ENCODE measurements at places on chromosomes 1 and 21.

- DNase-seq: no peak
These were observed 73.9 kb downstream of the RAB3GAP2 start for GRCh38 chr1:220198186-220199005.

DNA sequence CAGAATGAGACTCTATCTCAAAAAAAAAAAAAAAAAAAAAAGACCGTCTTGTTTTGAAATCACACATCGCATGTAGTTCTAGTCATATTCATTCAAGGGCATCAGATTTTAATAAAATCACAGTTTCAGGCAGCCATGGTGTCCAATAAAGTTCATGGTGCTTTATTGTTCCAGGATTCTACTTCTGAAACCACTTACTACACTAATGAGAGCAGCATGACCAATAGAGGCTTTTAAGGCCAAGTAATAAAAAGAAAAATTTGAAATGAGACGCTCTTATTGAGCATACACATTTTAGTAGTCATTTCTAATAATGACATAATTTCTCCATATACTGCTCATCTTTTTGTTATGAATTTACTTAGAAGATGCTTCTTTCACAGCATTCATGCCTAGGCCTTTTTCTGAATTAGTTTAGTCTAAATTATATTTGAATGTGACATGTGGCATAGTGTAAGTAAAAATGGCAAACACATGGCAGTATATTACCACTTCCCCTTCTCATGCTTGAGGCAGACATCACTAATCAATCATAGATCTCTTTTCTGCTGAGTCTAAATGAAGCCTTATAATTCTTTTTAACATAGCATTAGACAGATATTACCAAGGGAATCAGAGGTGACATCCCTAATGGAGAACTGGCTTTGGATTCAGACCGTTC lies 18.5 kb downstream of the NTMT2 start:
- no peak for DNase-seq

- no peak for DNase-seq
These were observed 2.0 kb downstream of the HUNK start for GRCh38 chr21:31874812-31875212.

DNA sequence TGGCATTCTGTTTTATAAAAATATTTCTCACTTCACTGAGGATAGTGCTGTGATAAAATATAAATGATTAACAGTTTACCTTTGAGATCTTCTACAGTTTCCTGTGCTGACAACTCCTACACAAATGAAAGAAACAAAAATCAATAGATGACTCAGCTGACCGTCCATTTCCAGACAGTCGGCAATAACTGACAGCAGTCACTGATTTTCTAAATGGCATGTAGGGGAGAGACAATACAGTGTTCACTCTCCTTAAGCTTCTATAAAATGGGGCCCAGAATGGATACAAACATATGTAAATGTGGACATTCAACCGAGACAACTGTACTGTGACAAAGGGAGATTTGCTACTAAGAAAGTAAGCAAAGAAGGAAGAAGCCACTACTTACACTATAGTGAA lies 34.3 kb downstream of the PCNX2 start:
- DNase-seq: no peak

DNA sequence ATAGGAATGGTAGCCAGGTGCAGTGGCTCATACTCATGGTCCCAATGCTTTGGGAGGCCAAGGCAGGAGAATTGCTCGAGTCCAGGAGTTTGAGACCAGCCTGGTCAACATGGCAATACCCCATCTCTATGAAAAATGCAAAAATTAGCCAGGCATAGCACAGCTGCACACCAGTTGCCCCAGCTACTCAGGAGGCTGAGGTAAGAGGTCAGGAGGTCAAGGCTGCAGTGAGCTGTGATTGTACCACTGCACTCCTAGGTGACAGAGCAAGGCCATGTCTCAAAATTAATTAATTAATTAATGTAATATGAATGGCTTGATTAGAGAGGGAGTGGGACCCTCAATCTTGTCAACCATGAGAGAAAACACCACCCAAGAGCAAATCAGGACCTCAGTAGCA lies 198.7 kb upstream of the DUSP10 start:
- DNase-seq: no peak

DNA sequence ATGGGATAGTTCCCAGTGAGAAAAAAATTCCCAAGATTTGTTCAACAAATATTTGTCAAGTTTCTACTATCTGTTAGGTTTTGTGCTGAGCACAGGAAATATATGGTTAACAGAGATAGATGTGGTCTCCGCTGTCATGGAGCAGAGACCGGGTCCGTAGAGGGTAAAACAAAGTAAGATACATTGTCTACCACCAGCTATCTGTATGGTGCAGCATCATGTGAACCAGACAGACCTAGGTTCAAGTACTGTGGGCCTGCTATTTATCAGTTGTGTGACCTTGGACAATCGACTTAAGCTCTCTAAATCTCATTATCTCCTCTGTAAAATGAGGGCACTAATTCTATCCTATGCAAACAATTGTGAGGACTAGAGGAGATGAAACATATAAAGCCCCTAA lies 109.8 kb downstream of the DUSP10 start:
- DNase-seq: no peak

DNA sequence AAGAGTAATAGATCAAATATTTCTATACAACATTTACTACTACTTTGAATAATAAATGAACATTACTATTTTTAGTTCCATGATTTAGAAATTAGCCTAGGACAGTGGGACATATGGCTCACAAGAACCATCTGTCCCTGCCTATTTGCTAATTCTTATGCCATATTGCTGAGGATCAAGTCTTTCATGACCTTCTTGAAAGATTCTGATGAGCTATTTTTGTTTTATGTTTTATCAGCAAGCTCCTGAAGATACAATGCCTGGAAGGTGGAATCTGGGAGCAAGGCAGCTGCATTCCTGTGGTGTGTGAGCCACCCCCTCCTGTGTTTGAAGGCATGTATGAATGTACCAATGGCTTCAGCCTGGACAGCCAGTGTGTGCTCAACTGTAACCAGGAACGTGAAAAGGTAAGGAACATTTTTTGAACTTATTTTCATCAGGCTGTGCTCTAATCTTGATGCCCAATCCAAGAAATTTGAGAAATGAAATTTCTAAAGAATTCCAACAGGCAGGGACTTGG lies 326.7 kb downstream of the PAPPA2 start:
- no peak for DNase-seq

GRCh38 chr1:187504779-187505178 lies 676.0 kb downstream of the PLA2G4A start:
- no peak for DNase-seq

GRCh38 chr1:63547621-63548294 lies 24.4 kb downstream of the EFCAB7 start:
- no peak for DNase-seq

All from stimulated activated CD8-positive, alpha-beta memory T cell treated with anti-CD3 and anti-CD28 coated beads, Interleukin-7, amount 100 ng/mL, for 1 hour (primary cell).